Fibroblast of skin of abdomen (primary cell): ENCODE measurements at places on chromosomes 16 and 17.
A peak's percentile ranks its signal among the peaks of the same experiment; 100 is the strongest.

- peak; percentile 71 for DNase-seq
These were observed 38.4 kb downstream of the TOM1L2 start for GRCh38 chr17:17933775-17934174.

DNA sequence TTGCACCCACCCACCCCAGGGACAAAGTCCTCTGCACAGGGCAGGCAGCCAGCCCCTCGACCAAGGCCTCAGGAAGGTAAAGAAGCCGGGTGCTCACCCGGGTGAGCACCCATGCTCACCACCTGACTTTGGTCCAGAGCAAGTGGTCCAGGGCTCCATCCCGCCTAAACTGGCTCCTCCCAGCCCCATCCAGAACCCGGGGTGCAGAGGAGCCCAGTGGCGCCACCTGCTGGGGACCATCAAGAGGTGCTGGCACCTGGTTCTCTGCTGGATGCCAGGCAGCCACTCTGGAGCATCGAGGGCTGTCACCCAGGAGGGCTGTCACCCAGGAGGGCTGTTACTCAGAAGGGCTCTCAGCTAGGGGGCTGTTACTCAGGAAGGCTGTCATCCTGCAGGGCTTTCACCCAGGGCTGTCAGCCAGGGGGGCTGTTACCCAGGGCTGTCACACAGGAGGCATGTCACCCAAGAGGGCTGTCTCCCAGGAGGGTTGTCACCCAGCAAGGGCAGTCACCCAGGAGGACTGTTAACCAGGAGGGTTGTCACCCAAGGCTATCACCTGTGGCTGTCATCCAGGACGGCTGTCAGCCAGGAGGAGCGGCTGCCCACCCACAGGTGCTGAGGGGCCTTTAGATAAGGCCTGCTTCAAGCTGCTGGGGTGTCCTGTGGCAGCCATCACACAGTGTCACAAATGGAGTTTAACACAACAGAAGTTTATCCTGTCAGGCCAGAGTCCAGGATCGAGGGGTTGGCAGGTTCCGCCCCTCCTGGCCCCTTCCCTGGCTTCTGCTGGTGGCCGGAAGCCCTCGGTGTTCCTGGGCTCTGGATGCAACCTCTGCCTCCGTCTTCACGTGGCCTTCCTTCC lies 98.5 kb downstream of the TNFRSF13B start:
- DNase-seq: no peak

DNA sequence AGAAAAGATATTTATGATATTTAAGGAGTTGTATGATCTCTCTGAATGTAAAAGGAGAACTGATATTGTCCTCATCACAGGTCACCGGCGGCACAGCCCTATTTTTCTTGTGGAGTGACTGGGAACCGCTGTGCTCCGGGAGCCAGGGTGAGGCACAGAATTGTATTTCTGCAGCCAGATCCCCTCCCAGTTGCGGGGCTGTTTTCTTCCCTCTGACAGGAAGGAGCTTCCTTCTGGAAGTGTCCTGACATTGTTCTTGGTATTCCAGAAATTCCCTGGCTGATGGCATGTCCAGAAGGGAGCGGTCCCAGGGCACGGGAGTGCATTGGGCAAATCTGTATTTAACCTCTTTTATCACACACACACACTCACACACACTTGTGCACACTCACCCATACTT lies 268.6 kb upstream of the FOXF1 start:
- DNase-seq: no peak

DNA sequence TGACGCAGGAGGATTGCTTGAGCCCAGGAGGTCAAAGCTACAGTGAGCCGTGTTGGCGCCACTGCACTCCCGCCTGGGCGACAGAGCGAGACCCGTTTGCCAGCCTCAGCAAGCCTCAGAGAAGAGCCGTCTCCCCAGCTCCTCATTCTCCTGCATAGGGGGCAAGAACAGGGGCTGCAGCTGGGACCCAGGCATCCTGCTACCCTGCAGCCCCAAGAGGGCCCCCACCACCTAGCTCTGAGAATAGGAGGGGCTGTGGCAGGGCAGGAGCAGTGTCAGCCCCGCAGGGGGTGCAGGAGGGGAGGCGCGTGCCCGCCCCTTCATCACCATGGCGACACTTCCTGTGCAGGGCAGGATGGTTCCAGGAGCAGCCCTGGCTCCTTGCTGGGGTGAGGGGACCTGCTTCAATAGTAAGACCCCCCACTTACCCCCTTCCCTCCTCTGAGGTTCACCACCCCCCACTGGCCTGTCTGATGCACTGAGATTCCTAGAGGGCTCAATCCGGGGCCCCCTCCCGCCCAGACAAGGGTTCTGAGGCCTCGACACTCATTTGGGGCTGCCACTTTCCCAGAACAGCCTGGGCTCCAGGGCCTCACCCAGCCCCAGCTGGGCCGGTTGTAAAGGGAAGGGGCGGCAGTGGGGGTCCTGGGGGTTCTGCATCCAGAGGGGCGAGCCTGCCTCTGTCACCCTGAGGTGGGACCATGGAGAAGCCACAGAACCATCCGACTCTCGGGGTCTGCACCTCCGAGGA lies 20.2 kb downstream of the VASN start:
- DNase-seq: no peak

DNA sequence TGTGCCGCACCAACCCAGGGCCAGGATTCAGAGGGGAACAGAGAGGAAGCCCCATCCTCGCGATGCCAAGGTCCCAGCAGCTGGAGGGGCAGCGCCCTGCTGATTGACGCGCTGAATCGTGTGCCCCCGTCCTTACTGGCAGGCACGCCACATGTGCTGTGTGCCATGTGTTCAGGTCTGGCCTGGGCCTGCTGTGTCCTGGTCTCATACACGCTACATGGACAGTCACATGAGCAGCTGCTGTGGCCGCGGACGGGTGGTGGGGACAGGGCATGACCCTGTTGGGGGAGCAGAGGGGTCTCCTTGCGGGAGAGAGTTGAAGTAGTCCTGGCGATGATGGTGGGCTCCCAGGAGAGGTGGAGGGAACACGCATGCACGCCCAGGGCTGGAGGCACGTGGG lies 18.0 kb downstream of the CBFA2T3 start:
- DNase-seq: no peak

DNA sequence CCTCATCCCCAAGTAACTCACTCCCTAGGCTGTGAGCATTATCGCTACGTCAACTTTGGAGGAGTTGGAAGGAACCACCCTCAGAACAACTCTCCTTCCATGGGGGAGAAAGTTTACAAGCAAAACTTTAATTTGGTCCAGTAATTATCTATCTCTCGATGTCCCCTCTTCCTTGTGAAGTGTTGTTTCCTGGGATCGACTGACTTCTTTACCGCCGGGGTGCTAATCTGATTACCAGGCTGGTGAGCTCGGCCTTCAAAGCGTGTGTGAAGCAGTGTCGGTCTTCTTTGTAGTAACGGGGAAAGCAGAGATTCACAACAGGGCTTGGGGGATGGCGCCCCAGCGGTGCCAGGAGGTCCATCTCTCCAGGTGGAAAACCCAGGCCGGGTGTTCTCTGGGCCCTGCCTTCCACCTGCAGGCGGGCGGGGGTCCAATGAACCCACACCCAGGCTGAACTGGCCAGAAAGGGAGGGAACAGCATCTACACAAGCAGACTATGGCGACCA lies 14.5 kb upstream of the FOXF1 start:
- DNase-seq: no peak

DNA sequence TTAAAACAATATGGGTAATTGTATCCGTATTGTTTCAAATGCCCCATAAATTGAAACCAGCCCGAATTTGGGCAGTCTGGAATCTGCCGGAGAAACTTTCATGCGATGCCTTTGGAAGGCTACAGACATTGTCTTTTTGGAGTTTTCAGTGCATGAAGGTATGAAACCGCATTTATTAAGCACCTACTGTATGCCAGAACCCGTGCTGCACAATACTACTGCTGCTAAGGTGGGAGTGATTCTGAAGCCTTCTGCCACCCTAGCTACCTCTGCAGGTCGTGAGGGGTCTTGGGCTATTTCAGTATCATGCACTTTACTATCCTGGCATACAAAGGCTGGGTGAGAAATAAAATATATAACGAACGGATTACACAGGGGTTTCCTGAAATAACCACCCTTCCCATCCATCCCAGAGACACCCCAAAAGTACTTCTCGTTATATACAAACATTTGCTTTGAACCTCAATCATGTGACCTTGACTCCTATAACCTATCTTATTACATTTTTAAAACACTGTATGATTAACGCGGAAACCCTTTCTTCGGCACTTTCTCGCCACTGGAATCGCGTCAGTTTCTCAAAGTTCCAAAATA lies 1.0 kb upstream of the MSI2 start:
- DNase-seq: no peak

- no peak for DNase-seq
These were observed 24.3 kb upstream of the SMPD3 start for GRCh38 chr16:68472581-68472980.

DNA sequence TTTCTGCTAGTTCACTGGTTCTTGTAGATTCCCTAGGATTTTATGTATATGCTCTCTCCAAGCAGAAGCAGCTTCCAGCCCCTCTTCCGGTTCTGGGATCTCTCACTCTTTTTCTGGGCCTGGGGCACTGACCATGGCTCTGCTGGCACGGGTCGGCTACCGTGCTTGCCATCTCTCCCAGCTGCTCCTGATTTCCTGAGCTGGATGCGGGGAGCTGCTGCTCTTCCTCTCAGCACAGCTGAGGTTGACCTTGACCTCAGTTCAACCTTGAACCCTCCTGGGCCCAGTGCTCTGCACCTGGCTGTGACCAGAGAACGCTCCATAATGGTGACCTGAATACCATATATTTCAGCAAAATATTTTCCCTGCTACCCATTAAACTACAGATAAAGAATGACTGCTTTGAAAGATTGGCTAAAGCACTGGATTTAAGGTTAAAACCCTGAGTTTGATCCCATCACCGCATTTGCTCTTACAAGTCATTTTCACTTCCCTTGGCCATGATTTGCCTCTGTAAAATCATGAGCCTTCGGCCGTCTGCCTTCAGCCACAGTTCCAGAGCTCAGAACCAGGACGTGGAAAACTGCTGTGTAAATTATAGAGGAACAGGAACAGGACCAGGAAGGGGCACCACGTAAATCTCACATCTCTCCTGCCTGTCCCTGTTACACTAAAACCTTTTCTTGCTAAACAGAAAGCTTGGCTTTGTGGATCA lies 130.8 kb upstream of the CHMP6 start:
- DNase-seq: no peak

DNA sequence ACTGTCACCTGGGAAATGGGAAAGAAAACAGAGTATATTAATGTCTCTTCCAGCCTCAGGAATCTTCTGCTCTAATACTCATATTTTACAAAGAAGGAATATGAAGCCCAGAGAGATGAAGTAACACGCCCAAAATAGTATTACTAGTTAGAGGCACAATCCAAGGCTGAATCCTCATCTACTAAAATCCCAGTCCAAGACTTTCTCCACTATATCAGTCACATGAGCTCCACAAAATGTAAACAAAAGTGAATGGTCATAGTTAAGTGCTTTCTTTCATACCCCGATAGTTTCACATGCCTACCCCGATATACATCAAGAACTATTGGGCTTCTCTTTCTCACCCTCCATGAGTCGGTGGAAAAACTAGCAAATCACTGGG lies 965 bp downstream of the INTS2 start:
- no peak for DNase-seq
